ENCODE measurements at places on chromosomes 1 and 21.

- no peak for DNase-seq
Observed at GRCh38 chr21:42454786-42455185, 41.2 kb downstream of the RSPH1 start.

DNA sequence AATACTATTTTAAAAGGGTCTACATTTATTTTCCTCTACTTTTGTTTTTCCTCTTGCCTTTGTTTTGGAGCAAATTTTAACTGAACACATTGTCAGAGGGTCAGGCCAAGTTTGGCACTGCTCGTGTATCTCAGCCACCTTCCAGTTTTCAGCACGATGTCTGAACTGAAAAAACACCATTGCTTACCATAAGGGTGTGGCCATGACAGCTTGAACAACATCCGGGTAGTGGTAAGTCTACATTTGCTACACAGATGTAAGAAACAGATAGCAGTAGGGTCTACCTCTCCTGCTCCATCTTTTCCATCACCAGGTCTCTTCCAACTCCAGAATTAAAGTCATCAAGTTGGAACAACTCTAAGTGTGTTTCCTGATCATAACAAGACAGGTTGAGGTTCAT, 4.2 kb downstream of the HIVEP3 start:
- no peak for DNase-seq

DNA sequence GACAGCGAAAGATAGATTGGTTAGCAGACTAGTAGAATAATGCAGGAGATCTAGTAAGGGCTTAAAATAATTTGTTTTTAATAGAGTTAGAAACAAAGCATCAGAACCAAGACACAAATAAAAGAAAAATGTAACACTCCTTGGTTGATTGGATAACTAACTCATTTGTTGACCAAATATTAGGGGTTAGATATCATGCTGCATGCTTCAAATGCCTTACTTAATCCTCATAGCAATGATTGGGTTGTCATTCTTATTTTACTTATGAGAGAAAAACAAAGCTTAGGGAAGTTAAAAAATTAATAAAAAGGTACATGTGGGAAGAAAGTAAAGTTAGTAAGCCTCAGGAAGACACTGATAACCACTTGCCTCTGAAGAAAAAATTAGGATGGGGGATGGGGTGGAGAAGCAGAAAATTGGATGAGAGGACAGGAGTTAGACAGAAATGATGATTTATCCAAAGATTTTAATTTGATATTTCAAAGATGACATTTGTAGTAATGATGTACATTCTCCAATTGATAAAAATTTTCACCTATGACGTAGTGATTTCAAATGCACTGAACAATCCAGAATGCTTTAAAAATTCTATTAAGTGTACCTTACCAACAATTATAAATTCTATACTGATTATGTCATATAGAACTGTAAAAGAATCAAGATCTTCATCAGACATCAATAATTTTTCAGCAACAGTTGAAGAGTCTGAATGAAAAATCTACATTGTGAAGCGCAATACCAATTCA, 374.7 kb downstream of the COL11A1 start:
- no peak for DNase-seq

DNA sequence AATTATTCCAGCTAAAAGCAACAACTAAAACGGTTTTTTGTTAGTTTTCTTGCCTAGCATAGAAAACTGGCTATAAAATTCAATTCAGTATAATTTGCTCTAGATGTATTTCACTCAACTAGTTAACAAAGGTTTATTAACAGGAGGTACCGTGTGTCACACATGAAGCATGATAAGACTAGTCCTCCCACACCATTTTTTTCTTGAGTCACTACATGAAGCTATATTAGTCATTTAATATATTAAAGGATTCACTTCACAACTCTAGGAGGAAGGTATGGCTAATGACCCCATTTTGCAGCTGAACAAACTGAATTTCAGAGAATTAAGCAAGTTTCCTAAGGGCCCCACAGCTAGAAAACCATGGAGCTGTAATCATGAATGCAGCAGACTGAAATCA, 307.8 kb upstream of the USP25 start:
- no peak for DNase-seq

GRCh38 chr21:19781881-19782652, 1216.1 kb upstream of the NCAM2 start:
- no peak for DNase-seq

DNA sequence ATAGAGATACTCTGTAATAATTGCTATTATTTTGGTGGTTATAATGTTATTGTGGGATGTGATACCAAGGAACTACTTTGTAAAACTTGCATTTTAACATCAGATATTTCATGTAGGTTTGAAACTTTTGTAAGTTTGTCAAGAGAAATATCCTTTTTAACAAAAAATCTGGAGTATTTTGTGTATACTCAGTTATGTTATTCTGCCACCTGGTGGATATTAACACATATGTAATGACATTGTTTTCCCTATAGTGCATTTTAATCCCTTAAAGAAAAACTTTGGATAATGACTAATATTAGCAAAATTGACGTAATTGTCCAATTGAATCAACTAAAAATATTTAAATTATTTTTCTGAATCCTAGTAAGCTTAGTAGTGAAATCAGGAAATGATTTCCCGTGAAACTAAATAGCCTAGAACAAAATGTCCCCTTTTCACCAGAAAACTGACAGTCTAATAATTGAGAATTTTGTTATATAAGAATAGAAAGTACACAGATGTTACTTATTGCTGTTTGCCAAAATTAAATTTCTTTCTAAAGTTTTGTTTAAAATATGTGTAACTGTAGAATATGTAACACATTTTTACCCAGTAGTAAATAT, 39.6 kb downstream of the KCTD3 start:
- no peak for DNase-seq

- no peak for DNase-seq
Observed at GRCh38 chr1:228835911-228836310, 100.6 kb downstream of the RHOU start.

- DNase-seq, result no peak
Observed at GRCh38 chr1:177629526-177629925, 340.3 kb downstream of the SEC16B start.

DNA sequence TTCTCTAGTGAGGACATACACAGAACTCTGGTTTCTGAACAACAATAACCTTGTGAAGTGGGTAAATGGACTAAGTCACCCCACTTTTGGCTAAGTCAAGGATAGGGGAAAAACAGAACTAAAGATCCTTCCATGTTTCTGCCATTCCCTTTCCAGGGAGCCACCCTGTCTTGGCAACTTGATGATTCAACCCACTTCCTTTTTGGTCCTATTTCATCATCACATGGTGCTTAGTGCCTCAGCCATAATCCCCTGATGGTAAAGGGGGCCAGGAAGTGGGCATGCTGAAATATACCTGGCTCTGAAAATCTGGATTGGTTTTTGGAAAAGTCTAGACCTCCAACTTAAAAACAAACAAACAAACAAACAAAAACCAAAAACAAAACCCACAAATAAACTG, 206.4 kb upstream of the FOXD3 start:
- DNase-seq, result no peak

DNA sequence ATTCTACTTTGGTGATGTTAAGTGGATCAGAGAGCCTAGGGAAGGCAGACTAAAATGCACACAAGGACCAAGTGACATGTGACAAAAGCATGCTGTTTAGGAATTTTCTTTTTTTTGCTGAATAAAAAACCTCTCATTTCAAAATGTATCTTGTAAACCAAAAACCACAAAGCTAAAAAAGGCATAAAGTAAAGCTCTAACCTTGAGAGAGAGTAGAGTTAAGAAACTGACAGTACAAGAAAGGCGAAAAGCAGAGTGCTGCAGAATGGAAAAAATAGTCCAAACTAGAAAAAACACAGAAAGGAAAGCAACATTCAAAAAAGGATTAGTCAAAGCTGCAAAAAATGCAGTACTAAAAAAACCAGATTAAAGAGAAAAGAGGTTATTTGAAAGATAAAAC, 76.5 kb downstream of the EPS15 start:
- no peak for DNase-seq

All from H1 (cell line).